T-helper 17 cell (primary cell): ENCODE measurements at places on chromosomes 5 and 9.

DNA sequence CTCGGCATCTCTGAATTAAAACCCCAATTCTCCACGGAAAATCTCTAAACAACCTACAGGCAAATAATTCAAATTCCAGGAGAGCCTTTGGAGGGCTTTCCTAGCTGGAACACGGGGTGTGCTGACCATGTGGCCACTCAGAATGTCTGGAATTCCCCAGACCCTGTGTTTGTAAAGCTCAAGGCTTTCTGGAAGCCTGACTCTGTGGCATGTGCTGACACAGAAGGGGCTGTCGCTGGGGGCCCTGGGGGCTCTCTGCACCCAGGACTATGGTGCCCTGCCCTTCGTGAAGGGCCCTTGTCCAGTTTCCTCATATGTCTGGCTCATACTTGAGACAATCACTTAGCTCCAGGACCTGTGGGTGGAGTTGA is 29.0 kb upstream of the BOD1 start:
- H3K4me1 ChIP-seq: peaks cover under 1% of the 10 kb centered on the region
- H3K36me3 ChIP-seq: no peaks in the 10 kb centered on the region
- no peak overlapping the region for H3K27ac ChIP-seq
- H3K27me3 ChIP-seq: peaks cover 13% of the 10 kb centered on the region

GRCh38 chr5:171261361-171261760 is 47.7 kb upstream of the TLX3 start:
- H3K4me1 ChIP-seq: peaks cover 15% of the 10 kb centered on the region
- DNase-seq: no peak
- H3K4me3 ChIP-seq: no peak overlapping the region
- peaks cover 17% of the 10 kb centered on the region for H3K27me3 ChIP-seq

- H3K4me3 ChIP-seq: peak overlapping the region; percentile 84
- no peak overlapping the region for H3K27ac ChIP-seq
- peaks cover 5% of the 10 kb centered on the region for H3K4me1 ChIP-seq
- no peak for DNase-seq
- peaks cover 16% of the 10 kb centered on the region for H3K27me3 ChIP-seq
- peaks cover 2% of the 10 kb centered on the region for H3K36me3 ChIP-seq
Observed at GRCh38 chr5:150672237-150672883, 11.3 kb downstream of the MYOZ3 start.

DNA sequence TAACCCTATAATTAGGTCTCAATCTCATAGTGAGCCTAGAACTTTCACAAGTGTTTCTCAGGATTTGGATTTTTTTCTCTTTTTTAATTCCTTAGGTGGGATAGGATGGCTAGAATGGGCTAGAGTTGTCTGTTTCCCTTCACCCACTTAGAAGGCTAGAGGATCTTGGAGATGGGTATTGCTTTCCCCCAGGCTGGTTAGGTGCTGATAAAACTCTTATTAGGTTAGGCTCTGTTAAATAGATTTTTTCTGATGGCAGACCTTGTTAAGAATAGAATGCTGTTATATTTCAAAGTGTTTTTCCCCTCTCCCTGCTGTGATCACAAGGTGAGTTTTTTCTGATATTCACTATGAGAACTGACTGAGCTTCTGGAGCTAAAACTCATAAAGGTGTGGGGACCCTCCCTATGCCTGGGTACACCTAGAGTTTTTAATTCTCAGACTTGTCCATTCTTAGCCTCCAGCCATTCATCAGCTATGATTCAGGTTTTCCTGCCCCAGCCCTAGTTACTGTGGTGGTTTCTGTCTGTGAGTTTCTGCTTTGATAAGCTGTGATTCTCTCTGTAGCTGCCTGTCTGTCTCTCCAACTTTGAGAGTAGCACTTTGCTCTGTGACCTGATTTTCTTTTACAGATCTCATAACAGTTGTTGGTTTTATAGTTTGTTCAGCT is 132.4 kb downstream of the HACD4 start:
- H3K36me3 ChIP-seq: peaks cover 5% of the 10 kb centered on the region
- no peak overlapping the region for H3K4me3 ChIP-seq
- peaks cover 3% of the 10 kb centered on the region for H3K4me1 ChIP-seq
- no peak overlapping the region for H3K27ac ChIP-seq
- no peaks in the 10 kb centered on the region for H3K27me3 ChIP-seq
- DNase-seq: no peak

- DNase-seq: no peak
- H3K4me3 ChIP-seq: peak overlapping the region; percentile 81
- H3K27ac ChIP-seq: peak overlapping the region; percentile 98
Observed at GRCh38 chr9:129482521-129483414, 138.1 kb downstream of the C9orf50 start.
